ENCODE measurements at places on chromosomes 5 and 9.

DNA sequence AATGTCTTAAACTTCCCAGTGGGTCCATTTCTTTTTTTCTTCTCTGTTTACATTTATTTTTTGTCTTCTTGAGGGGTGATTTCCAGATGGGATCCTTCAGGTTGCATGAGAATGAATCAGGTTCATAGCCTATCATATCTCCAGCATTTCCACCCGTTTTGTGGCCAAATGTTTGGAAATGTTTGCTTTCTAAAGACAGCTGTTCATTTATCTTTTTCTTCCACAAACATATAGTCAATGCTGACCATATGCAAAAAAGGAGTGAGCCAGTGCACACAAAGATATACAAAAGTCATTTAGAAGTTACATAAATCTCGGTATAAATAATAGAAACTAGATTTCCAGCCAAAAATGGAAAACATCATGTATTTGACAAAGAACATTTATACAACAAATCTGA is 71.6 kb upstream of the STC2 start:
- no peak for DNase-seq

- DNase-seq = no peak
Measured at GRCh38 chr5:10297646-10298204, 10.0 kb downstream of the CMBL start.

DNA sequence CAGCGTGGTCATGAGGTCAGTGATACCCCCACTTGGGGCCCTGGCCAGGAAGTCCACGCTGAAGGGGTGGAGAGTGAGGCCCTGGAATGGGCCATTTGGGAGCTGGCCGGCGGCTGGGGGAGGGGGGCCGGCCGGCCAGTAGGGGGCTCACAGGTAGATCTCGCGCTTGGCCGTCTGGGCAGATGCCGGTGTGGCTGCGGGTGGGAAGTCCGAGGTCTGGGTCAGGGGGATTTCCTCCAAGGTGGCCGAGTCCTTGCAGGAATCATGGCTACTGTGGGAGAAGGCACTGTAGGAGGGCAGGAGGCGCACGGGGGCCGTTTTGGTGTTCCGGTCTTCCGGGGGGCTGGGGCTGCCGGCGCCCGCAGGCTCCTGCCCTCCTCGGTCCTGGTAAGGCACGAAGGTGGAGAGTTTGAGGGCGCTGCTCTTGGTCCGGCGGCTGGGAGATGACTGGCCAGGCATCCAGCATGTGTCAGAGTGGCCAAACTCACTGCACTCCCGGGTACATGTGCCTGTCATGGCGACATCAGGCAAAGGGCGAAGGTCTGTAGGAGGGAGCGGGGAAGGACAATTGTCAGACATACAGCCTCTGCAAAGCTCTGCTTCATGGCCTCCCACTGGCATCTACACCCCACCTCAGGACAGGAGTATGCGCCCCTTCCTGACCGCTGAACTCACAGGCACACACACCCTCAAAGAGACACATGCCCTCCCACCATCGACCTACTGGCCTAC is 24.1 kb downstream of the PCDH1 start:
- DNase-seq = no peak

DNA sequence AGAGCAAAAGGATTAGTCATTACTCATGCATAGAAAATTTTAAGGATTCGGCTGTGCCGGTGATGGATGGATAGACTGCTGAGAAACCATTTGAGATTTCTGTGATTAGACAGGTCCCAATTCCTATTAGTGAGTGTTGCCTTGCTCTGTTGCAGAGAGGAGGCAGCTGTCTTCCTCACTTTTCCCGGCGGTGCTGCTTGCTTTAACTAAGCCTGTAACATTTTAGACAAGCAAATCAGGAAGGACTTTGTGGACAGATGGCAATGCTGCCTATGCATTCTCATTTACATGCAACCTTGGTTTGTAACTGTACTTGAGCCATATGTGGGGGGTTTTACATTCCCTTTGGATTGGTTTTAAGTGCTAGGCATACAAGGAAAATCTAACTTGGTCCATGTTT is 1176.3 kb downstream of the CDH18 start:
- no peak for DNase-seq

DNA sequence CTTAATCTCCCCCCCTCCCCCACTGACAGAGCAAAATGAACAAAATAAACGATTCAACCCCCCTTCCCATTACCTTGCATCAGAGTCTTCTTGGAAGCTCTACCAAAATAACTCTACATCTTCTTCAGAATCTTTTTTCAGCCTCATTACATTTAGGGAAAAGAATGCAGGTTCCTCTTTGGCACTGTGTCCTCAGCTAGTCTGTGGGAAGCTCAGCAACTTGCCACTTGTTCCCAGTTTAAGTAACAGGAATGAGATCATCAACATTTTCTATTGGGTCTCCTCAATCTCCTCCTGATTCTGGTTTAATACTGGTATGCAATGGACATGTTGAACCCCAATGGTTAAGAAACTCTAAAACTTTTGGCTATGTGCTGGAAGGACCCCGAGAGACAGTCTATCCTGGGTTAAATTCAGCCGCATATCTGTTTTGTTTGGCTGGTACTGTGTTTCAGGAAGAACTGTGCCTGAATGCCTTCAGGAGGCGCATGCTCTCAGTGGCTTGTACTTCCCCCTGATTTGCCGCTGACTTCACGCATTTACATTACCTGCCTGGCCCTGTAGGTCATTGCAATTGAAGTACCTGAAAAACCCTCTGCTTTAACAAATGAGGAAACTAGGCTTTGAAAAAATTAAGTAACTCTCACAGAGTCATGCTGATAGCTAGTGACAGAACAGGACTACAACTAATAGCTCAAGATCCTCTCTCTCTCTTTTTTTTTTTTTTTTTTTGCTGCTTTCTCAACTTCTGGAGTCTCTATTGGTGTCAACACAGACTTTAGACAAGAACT is 78.1 kb upstream of the HMHB1 start:
- DNase-seq = no peak

DNA sequence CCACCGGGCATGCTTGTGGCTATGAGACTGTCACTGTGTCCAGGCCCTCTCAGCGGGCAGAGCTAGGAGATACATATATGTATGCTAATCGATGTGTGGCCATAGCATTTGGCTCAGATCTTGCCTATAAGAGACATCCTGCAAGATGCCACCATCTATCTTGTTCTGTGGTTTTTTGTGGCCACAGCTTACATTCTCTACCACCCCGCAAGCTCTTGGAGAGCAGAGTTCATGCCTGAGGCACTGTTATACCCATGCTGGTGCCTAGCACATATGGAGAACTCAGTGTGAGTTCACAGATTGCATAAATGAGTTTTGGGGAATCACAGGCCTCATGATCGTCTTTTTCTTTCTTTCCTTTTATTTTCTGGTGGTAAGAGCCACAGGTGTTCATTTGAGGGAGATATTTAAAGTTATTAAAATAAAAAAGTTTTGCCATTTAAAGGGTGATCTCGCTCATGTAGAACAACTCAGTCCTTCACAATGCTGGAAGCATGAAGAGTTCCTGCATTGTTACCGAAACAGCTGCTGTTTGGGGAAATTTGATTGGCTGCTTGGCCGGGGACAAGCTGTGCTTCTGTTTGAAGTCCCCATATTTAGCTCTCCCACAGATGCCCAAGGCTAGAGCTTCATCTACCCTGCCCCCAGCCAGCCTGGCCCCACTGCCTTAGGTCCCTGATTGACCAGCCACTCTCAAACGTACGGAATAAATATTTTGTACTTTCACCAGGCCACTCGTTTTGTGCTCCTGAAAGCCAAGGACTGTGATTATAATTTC is 169.2 kb upstream of the MAP1B start:
- DNase-seq = no peak

All from CD4-positive, alpha-beta T cell treated with Interleukin-12 subunit alpha and Interleukin-12 subunit beta, for 1 hour (primary cell).